ENCODE measurements at places on chromosomes 5 and 9.

GRCh38 chr5:150489360-150490295 is 18.3 kb upstream of the NDST1 start:
- no peak for DNase-seq

DNA sequence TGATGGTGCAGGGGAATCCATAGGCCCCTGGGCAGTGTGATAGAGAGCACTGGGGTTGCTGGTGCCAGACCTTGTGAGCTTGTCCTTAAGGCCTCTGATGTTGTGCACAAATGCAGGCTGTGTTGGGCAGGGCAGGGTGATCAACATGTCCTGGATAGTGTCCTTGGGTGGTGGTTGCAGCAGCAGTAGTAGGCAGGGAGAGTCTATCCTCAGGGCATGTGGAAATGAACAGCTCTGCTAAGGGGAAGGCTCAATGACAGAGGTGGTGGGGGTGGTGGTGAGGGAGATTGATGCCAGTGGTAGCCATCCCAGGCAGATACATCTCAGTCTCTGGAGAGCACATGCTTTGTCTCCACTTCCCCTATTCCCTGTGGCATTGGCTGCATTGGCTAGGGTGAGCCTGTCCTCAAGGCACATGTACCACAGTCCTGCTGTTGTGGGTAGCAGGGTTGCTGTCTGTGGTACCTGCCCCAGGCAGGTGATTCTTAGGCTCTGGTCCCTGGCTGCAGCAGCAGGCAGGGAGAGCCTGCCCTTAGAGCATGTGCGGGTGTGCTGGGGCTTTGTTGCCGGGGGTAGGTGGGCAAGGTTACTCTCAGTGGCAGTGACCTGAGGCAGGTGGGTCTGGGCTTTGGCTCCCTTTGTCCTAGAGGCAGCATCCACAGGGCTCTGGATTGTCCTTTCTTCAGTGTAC is 111.1 kb downstream of the WDR70 start:
- no peak for DNase-seq

DNA sequence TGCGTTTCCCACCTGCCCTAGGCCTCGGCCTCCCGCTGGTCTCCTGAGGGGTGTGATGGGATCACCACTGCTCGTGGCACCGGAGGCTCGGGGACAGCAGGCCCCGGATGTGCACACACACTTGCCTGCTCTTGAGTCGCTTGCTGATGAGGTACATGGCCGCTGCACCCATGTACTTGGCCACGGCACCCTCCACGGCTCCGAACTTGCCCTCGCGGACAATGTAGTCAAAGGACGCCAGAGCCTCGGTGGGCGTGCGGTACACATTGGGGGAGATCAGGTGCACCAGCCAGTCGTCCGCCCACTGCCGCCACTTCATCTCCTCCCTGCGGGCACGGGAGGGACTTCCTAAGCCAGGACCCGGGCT is 4.7 kb downstream of the PTGES2 start:
- DNase-seq: no peak

DNA sequence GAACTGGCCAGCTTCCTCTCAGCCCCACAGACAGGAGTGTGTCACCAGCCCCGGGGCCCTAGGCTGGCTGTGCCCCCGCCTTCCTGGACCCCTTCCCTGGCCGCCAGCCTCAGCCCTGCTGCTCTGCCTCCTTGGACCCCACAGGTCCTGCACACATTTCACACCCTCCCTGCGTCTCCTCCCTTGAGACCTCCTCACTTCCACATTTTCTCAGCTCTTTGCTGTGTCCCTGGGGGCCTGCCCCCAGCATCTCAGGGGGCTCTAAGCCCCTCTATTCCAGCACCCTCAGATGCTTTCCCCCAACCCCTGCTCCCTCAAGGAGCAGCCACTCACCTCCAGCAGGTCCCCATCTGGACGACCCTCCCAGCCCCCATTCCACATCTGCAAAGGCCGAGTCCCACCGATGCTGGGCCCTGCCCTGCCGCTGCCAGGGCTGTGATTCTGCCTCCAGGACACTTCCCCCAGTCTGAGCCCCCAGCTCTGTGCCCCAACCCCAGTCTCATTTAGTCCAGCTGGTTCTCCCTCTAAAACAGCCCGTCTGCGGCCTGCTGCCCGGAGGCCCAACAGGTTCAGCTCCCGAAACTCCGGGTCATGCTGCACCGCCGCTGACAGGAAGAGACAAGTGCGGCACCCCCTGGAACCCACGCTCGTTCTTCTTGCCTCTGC is 4.2 kb downstream of the SLC34A3 start:
- DNase-seq: no peak

GRCh38 chr9:106670418-106670817 is 192.5 kb upstream of the ZNF462 start:
- DNase-seq: no peak

GRCh38 chr5:81724571-81724970 is 26.3 kb downstream of the SSBP2 start:
- no peak for DNase-seq

- DNase-seq: no peak
These were observed 2.2 kb downstream of the NR2F1 start for GRCh38 chr5:93585041-93585766.

- DNase-seq: no peak
These were observed at the start of gene PLPP7 for GRCh38 chr9:131289301-131290035. PLPP7 (plus strand) TSS chr9:131289723; CDS start chr9:131289998, 275 bp downstream.

DNA sequence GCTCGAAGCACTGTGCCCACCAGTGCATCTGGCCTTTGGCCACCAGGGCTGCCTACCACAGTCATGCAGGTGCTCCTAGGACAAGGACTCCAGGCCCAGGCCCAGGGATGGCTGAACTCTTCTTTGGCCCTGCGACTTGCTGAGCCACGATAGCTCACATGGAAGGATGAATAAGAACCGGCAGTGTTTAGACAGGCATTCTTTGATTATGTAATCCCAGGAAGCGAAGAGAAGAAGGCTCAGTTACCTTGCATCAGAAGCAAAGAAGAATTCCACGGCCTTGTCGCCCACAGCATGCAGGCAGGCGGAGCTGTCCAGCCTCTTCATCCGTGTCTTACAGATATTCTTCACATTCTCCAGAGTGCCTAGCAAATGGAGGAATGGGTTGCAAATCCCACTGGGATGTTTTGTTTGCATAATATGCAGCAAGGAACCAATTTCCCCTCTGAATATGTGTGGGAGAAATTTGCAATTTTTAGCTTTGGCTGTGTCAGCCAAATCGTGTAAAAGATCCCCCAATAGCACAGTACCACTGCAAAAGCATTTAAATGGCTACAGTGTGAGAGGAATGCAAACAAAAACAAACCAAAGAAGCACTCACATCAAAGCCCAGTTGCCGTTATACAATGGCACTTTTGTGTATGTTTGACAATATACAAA is 29.1 kb downstream of the GFPT2 start:
- no peak for DNase-seq

DNA sequence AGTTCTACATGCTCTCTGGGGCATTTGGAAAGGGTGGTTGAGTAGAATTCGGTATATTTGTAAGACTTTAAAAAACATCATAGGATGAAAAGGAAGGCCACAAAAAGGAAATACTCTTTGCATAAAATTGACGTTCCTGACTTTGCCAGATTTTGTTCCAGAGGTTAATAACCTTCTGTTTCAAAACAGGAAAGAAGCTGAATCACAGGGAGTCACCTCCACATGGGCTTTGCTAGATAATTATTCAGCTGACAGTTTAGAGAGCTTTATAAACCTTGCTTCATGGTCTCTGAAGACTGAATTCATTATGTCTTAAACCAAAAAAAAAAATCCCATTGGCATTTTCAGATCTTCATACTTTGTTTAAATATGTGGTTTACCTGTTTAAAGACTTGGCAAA is 203.7 kb downstream of the SEMA6A start:
- DNase-seq: no peak

- DNase-seq: no peak
These were observed 47.4 kb upstream of the SLC2A8 start for GRCh38 chr9:127349483-127350113.

DNA sequence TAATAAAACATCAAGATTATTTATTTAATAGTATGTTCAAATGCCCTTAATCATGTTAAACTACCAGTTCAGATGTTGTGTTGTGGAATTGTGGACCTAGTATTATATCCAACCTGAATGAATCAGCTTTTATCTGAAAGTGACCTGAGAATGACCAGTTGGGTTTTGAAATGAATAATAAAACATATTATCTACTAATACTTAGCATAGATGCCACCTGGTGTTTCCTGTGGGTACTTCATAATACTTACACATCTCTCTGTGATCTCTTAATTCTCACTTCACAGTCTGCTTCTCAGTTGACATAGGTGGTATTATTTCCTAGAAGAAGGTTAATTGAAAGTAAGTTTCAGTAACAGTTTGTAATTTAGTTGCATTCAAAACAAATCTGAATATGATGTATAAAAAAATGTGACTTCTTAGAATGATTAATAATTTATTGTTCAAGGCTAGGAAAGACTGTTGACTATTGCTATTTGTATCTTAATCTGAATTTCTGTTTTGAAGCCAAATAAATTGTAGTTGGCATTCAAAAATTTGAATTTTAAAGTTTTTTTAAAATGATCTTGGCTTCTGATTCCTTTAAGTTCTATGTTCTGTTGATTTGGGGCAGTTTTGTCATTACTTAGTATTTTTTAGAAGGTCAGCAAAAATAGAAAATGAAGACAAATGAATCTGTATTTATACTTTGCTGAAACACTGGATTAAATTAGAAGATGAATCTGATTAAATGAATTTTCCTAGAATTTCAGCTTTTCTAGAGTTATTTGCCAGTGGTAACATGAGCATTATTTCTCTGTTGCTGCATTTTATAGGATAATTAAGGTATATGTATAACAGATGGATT is 48.2 kb downstream of the KIF2A start:
- no peak for DNase-seq

DNA sequence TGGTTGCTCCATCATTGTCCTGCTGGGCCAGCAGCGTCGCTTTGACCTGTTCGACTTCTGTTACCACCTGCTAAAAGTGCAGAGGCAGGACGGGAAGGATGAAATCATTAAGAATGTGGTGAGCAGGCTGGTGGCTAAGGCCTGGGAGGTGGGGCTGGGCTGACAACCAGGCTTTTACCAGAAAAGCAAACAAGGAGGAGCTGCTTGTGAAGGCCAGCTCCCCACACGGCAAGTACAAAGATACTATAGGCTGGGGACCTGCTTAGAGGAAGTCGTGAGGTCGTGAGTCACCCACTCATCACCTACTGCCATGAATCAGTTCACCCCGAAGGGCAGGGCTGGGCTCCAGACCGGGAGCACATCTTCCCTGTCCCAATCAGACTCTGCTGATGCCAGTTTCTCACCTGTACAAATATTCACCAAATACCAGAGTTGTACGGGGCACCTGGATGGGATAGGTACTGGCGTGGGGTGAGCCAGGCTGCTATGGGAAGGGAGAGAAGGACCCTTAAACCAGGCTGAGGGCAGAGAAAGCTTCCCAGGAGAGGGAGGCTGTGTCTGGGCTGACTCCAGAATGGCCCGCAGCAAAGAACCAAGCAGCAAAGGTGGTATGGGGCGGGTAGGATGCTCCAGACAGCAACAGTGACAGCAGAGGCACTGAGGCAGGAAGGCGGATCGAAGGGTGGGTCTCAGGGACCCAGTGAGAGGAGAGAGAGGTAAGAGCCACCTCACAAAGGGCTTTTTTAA is 69.3 kb upstream of the NIPAL4 start:
- peak; percentile 32 for DNase-seq

DNA sequence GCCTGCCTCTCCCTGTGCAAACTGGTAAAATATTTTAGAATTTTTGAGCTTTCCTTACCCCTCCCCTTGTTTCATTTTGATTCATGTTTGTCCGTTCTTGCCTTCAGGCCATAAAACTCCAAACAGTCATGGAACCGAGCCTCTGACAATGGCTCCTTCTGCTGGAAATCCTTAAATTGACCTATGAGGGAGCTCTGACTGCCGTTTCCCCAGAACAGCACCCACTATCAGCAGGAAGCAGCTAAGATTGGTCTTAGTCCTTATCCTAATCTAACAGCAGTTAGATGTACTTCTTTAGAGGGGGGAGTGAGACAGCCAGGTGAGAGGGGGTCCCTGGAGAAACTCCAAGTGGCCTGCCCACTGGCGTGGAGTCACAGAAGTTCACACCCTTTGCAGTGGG is 106.7 kb downstream of the FAM174A start:
- no peak for DNase-seq

- no peak for DNase-seq
These were observed 72.3 kb downstream of the MACIR start for GRCh38 chr5:103330875-103331274.

DNA sequence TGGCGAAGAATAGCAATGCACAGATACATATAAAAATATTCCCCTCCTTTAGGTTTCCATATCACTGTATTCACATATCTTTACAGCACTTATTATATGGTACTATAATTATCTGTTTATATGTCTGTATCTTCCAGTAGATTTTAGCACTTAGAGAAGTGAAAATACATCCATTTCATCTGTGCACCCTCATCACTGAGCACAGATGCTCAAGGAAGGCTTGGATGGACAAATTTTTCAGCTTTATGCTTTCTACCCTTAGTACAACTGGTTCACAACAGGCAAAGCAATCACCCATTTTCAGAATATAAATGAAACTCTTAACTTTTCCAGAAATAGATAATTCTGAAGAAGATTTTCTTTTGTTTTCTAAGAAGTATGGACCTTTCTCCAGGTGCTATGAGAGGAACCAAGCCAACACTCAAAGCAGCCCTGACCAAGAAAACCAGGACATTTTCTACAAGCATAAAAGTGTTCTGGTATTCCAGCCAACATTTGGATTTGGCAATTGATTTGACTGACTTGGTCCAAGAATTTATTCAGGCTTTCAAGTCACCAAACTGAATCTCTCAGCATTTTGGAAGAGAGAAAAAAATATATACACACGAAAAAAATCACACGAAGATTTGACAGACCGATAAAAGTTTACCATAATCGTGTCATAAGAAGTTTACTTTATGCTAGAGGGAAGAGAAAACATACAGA is 170.2 kb upstream of the CD180 start:
- DNase-seq: no peak

- no peak for DNase-seq
These were observed 4.5 kb downstream of the NDUFS6 start for GRCh38 chr5:1805736-1806135.

GRCh38 chr9:16022228-16022627 is 469.4 kb downstream of the CCDC171 start:
- no peak for DNase-seq

DNA sequence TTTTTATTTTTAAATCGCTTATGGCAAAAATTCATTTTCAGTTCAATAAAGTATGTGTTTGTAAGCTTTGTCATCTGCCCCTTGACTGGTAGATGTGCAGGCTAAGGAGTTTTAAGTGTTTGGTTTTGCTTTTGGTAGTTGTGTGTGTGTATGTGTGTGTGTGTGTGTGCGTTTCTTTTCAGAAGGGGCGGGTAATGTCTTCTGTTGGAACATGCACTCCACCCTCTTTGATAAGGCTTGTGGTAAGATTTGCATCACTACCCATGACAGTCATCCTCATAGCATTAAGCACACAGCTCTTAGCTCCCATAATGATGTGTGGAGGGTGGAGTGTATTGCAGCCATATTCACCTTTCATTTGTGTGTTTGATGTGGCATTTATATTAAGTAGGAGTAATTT is 92.1 kb upstream of the FSD1L start:
- no peak for DNase-seq

DNA sequence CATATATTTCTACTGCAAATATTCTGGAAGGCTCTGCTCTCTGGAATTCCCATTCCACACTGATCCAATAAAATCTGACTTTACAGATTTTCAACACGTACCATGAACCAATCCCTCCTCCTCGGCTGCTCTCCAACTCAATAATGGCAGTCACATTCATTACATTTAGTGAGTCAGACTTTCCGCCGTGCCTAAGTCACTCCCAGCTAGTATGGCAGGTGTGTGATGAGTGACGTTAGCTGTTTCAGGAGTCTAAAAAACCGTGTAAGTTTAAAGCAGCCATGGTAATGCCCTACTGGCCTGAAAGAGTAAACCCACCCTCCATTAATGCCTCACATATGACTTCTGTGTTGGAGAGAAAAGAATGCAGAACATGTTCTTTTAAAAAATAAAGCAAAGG is 3.3 kb downstream of the FBN2 start:
- no peak for DNase-seq
